ENCODE measurements at places on chromosomes 2 and 18. TPM values are rescaled to one million over a fixed set of nuclear protein-coding genes. Genes with fewer than 3 reads are reported as not detected.
A peak's percentile ranks its signal among the peaks of the same experiment; 100 is the strongest.

GRCh38 chr2:239380831-239381708 lies 19.8 kb downstream of the HDAC4 start:
- DNase-seq: no peak

- no peak for DNase-seq
These were observed 314.3 kb upstream of the COL3A1 start for GRCh38 chr2:188659656-188660406.

GRCh38 chr2:159585622-159586021 lies 30.7 kb downstream of the BAZ2B start:
- DNase-seq: no peak

DNA sequence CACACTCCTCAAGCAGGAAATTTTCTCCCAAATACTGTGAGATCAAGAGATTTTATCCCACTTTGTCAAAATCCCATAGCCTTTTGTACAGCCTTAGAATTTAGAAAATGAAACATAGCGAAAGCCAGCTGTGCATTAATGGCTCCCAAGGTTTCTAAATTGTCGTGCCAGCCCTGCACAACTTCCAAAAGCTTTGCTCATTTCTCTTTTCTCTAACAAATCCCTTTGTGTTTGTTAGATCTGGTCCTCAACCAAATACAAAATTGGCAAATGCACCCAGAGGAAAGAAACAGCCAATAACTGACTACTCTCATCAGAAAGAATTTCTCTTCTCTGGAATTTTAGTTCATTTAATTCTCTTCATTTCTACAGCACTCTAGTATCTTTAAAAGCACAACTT lies 361.1 kb downstream of the INSIG2 start:
- DNase-seq: no peak

- DNase-seq: no peak
These were observed 79.1 kb downstream of the MCFD2 start for GRCh38 chr2:46836295-46837111.

- DNase-seq: no peak
These were observed 66.3 kb downstream of the RTTN start for GRCh38 chr18:70139138-70139537.

DNA sequence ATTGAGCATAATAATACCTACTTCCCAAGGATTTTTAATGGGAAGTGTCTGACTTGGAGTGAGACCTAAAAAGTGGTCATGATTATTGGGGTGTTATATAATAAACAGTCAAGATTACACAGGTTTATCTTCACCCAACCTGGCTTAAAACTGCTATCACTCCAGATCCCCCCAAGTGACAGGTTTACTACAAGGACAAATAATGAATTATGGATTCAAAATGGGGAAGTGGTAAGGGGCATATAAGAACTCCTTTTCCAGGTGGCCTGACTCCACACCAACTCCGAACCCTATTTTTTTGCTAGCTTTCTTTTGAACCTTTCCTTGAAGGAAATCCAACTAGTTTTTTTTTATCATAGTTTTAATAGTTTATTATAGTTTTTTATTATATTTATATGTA lies 663.0 kb upstream of the FANCL start:
- no peak for DNase-seq

GRCh38 chr2:102147935-102148334 lies 5.4 kb downstream of the IL1R1 start:
- no peak for DNase-seq

- no peak for DNase-seq
These were observed 56.0 kb downstream of the TEX44 start for GRCh38 chr2:231648579-231649174.

DNA sequence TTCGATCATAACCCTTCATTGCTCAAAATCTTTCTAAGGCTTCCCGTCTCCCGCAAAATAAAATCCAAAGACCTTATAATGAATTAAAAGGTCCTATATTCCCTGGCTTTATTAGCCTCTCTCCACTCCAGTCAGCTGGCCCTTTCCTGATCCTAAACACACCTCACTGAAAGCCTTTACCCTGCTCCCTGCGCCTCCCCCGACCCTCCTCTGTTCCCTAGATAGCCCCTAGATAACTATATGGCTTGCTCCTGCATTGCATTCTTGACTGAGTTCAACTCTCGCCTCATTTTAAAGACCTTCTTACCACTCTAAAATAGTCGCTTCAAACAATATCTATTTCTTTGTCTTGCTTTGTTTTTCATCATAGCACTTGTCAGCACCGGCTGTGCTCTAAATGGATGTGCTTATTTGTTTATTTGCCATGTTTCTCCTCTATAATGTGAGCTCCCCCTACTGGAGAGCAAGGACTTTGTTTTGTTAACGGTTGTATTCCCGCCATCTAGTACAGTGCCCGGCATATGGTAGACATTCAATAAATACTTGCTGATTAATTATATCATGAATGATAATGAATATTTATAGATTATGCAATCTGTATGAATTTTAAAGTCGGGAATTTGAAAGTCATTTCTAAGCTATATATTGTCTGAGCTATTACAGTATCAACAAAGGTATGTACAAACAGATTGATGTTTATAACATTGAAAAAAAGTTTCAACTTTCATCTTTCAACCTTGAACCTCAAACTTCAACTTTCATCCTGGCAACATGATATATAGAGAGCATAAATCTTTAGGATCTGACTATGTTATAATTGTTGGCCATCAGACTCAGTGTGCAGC lies 32.4 kb upstream of the VIT start:
- peak; percentile 75 for DNase-seq

- DNase-seq: no peak
These were observed 8.1 kb upstream of the GPBAR1 start for GRCh38 chr2:218252509-218253231.

DNA sequence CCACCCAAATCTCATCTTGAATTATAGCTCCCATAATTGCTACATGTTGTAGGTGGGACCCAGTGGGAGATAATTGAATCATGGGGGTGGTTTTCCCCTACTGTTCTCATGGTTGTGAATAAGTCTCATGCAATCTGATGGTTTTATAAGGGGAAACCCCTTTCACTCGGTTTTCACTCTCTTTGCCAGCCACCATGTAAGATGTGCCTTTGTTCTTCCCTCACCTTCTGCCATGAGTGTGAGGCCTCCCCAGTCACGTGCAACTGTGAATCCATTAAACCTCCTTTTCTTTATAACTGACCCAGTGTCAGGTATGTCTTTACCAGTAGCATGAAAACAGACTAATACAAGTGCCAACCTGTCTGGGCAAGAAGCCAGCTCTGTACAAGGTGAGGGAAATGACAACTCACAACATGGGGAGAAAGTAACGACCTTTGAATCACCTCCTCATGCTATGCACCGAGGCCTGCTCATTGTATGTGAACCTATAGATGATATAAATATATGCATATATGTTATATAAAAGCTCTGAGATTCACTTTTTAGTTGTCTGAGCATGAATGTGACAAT lies 162.2 kb downstream of the ALPK2 start:
- DNase-seq: no peak

DNA sequence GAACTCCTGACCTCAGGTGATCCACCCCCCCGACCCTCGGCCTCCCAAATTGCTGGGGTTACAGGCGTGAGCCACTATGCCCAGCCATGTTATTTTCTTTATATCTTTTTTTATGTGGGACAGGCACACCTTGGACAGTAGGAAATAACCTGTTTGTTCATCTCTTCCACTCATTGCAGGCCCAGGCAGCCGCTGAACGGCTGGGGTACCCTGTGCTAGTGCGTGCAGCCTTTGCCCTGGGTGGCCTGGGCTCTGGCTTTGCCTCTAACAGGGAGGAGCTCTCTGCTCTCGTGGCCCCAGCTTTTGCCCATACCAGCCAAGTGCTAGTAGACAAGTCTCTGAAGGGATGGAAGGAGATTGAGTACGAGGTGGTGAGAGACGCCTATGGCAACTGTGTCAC lies 8.4 kb downstream of the CAD start:
- no peak for DNase-seq

DNA sequence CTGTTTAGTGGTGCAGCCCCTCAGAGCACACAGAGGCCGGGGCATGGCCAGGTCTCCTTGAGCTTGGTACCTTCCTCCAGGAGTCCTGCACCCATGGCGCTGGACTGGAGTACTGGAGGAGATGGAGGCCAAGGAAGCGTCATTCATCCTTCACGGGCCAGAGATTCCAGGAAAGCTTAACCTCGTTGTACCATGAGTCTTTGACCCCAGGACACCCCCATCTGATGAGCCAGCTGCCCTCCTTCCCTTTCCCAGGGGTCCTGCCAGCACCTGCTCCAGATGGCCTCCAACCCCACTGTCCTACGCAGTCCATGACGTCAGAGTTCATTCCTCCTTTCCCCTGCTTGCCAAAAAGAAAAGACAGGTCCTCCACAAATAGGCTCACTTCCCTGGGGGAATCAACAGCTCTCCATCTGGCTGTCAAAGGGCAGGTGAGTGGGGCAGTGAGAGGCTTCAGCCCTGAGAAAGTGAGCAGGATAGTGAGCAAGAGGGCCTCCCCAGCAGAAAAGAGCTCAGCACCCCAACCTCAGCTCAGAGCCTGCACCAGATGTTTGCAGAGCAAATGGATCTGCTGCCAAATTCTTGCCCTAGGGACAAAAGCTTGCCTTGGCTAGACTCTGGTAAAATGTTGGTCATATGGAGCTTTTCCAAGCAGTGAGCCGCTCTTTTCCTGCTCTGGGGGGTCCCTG lies 4.5 kb upstream of the NPPC start:
- DNase-seq: no peak

- DNase-seq: no peak
These were observed 71.1 kb downstream of the ZDBF2 start for GRCh38 chr2:206345606-206346005.

DNA sequence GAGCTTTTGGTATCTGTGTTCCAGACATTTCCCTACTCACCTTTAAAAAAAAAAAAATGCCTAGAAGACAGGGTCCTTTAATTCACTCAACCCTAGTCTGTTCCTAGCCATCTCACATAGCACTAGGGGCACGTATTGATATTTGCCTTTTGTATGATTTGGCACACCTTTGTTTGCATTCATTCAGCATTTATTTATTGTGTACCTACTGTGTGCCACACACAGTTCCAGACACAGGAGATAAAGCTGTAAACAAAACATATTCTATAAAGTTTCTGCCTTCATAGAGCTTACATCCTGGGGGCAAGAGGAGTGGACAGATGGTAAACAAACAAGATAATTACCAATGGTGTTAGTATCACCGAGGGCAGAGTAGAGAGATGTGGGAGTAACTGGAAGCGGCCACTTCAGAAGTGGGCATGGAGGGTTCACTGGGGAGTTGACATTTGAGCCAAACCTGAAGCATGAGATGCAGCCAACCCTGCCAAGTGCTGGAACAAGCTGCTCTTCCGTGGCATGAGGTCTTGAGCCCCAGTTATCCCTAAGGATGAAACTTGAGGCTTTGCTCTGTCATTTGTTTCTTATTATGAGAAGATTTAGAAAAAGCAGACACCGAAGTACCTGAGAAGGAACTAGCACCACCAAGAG lies 18.2 kb downstream of the MAPRE2 start:
- no peak for DNase-seq

DNA sequence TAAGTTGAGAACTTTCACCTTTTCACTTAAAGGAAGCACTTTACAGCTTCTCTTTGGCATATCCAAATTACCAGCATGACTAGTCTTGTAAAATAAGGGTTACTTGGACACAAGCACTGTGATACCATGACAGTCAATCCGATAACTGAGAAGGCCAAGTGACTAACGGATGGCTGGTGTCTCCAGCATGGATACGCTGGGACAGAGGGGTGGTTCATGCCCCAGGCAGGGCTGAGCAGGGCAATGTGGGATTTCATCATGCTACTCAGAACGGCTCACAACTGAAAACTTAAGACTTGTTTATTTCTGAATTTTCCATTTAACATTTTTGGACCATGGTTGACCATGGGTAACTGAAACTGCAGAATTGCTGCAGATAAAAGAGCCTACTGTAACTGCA lies 43.1 kb upstream of the GPR155 start:
- DNase-seq: no peak

The ACMSD gene
- 49.0 TPM for polyA plus RNA-seq

The ABCB11 gene
- not detected for polyA plus RNA-seq

The FSIP2 gene
- 2.4 TPM for polyA plus RNA-seq
